ENCODE measurements at places on chromosomes 12 and 14.

- DNase-seq = no peak
These were observed 180.1 kb upstream of the ARID2 start for GRCh38 chr12:45549337-45549902.

- no peak for DNase-seq
These were observed 36.7 kb upstream of the PZP start for GRCh38 chr12:9244894-9245293.

GRCh38 chr14:94660306-94660946 is 48.2 kb downstream of the SERPINA3 start:
- DNase-seq = no peak

- DNase-seq = no peak
These were observed 33.4 kb downstream of the TSPAN9 start for GRCh38 chr12:3110578-3110977.

DNA sequence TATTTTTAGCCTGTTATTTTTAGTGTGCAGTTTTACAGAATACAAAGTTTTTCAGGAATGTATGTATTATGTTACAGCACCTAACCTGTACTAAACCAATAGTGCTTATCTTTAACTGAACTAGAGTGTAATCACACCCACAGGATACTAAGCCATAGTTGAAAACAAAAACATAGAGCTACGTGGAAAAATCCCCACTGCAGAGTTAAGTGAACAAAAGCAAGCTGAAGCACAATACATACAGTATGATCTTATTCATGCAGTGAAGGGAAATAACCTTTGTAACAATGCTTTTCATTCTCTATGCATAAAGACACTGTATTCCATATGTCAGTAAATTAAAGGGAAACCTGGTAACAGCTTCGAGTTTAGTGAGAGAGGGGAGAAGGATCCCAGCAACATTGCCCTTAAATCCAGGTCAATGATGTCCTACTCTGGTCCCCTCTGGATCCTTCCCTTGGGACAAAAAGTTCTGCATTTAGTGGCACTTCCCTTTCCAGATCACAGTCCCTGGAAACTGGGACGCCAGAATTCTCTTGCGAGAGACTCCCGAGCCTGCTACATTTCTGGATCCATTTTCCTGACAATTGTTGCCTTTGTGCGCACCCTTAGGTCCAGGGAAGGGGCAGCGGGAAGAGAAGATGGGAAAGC is 121.3 kb upstream of the CCND2 start:
- DNase-seq = no peak

GRCh38 chr12:4174417-4174816 is 99.1 kb upstream of the CCND2 start:
- no peak for DNase-seq

Data from T follicular helper cell (primary cell).